ENCODE measurements at places on chromosomes 16 and 17.

DNA sequence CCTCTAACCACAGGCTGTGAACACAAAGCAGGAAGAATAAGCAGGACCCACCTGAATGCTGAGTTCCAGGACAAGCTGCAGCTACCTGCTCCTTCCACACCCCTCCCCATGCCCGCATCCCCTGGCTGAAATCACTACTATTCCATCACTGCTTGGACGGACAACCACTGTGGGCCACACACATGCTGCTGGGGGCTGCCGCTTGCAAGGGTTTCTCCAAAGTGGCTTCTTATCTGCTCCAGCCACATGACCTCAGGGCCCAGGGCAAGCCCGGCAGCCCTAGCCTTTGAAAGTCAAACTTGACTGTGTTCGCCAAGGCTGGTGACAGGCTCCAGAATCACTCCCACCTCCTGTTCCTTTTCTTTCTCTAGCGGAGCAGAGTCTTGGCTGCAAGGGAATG lies 18.4 kb downstream of the FA2H start:
- no peak for ATAC-seq

DNA sequence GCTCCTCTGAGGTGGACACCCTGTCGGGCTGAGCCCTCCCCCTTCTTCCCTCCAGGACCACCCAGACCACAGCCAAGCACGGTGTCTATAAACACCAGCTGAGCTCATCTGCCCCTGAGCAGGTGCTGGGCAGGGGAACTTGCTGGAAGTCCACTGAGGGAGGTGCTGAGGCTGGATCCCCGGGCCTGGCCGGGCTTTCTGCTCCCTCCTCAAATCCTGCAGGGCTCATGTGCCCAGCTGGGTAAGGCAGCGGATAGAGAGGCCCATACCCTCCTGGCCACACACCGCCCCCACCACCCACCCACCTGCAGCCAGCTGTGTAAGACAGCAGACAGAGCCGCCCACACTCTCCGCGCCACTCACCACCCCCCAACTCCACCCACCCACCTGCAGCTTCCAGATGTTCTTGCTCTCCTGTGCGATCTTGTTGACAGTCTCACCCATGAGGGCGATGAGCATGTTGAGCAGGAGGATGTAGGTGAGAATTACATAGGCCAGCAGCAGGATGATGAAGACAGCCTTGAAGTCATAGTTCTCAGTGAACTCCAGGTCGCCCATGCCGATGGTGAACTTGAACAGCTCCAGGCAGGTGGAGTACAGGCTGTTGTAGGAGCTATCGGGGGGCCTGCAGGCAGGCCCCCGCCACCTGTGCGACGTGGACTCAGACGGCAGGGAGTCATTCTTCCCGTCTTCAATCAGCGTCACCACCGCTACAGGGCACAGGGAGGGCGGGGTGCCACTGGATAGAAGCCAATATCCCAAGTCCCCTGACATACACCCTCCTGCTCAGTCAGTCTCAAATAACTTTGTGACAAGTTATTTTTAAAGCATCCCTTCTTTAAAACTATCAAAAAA lies 15.9 kb upstream of the TRPV3 start:
- ATAC-seq, result no peak

- ATAC-seq, result no peak
These were observed 4.3 kb downstream of the MT1H start for GRCh38 chr16:56673921-56674320.

- no peak for ATAC-seq
These were observed 16.0 kb upstream of the LRRC75A start for GRCh38 chr17:16507918-16508533.

- ATAC-seq, result no peak
These were observed 547 bp downstream of the PLCD3 start for GRCh38 chr17:45131616-45132319.

DNA sequence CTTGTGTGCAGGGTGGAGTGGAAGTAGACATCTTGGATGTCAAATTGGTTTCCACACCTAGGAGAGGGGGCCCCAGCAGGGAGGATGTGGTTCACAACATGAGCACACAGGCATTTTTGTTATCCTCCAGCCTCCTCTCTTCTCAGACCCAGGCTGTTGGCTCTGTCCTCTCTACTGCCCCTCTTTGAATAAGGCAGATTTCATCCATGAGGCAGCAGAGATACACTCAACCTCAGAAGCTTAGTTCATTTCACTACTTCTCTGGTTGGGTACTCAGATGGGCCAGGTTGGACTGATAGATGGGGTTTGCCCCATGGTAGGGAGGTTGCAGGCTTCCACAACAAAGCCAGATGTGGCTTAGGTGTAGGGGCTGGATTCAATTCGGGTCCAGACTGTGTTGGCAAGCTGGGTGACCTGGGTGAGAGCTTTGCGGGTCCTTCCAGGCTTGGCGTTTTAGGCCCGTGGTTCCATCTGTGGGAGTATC lies 22.2 kb upstream of the NFATC3 start:
- no peak for ATAC-seq

DNA sequence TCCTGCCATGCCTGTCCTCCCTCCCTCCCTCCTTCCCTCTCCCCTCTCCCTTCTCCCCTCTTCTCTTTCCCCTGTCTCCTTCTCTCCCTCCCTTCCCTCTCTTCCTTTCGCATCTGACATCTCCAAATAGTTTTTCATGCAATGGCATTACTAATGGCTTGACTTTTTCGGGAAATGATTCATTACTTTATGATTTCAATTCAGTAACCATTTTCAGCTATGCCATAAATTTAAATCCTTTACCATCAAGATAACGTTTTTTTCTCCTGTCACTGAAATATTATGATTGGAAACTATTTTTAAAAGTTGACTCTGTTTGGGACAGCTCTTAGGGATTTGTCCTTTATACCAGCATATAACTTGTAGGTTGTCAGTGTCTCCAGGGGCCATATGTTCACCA lies 201.0 kb downstream of the WWOX start:
- ATAC-seq, result no peak

DNA sequence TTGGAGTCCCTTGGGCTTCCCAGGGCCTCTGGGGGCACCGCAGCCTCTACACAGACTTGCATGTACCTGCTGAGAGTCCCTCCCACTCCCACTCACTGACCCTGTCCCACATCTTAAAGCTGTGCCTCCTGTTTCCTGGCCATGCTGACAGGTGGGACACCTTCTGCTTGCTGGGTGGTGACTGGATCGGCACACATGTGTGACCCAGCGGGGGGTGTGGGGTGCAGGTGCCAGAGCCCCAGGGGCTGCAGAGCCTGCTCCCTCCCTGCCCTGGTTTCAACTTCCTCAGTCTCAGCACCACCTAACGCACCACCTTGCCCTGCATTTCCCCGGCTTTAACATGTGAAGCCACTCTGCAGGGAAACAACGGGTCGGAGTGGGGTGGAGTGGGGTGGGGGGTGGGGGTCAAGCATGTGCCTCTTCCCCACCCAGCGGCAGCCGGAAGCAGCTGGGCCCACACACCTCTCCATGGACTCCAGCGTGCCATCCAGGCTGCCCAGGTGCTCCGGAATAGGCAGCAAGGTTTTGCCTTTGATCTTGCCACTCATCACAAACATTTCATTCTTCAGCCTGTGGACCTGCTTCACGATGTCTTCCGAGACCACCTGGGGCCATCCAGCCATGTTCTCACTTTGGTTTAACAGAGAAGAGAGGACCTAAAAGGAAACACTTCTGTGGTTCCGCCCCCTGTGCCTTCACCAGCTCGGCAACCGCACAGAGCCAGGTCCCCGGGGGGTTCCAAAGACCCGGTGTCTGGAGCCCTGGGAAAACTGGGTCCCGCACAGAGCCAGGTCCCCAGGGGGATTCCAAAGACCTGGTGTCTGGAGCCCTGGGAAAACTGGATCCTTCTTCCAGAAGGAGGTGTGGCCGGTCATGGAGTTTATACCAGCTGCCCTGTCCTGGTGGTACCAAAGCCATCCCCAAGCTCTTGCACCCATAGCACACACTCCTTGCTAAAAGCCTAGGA lies 4.7 kb downstream of the DNAH17 start:
- no peak for ATAC-seq

DNA sequence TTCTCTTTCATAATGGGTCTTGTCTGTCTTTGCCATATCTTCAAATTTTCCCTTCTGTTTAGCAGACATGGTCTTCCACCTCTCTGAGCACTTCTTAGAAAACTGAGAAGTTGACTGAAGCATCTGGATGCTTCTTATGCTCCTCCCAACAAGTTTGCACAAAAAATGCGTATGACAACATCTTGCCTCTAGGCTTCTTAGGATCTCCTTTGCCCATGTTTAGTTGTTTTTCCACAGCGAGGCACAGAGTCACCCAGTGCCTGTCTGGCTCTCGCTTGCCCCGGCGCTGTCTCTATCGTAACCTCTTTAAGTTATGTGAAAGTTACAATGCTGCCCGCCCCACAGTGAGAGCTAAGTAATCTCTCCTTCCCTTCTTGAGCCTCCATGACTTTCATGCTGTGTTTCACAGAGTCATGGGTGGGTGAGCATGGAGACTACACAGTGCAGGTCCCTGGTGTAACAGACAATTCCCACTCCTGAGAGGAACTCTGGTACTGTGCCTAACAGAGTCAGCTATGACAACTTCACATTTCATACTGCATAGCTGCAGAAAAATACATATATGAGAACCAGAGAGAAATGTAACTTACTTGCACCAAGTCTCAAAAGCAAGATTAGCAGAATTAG lies 195.4 kb downstream of the AATF start:
- ATAC-seq, result no peak

DNA sequence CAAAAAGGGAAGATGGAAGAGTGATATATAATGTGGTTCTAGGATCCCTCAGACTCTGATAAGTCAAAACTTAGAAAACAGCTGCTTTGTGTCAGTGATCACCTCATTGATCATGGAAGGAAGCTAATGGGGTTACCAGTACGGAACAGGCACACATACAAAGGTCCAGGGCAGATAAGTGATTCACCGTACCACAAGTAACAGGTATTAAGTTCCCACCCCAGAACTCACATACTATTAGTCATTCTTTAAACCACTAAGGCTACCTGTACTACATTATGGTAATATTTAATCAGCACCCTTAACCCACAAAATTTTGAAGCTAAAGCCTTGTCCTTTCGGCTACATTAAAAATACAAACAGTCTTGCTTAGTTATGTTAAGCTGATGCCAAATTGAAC lies 17.4 kb downstream of the RNF43 start:
- no peak for ATAC-seq

DNA sequence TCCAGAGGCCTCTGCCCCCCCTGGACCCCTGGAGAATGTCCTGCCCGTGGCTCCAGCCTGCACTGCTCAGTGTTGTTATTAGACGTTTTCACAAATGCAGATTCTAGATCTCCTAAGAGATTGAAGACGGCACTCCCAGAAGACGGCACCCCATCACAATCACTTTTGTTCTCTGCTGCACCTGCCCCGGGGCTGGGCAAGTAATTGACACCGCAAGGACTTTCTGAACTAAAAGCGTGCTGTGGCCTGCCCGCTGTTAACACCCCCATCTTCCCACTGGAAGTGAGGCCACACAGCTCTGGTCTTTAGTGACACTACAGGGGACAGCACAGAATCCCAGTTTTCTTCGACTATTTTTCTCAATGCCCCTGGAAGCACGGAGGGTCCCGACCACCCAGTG lies 256.9 kb downstream of the ENGASE start:
- no peak for ATAC-seq

- ATAC-seq, result no peak
These were observed 383.0 kb downstream of the PMP22 start for GRCh38 chr17:14882131-14882530.

DNA sequence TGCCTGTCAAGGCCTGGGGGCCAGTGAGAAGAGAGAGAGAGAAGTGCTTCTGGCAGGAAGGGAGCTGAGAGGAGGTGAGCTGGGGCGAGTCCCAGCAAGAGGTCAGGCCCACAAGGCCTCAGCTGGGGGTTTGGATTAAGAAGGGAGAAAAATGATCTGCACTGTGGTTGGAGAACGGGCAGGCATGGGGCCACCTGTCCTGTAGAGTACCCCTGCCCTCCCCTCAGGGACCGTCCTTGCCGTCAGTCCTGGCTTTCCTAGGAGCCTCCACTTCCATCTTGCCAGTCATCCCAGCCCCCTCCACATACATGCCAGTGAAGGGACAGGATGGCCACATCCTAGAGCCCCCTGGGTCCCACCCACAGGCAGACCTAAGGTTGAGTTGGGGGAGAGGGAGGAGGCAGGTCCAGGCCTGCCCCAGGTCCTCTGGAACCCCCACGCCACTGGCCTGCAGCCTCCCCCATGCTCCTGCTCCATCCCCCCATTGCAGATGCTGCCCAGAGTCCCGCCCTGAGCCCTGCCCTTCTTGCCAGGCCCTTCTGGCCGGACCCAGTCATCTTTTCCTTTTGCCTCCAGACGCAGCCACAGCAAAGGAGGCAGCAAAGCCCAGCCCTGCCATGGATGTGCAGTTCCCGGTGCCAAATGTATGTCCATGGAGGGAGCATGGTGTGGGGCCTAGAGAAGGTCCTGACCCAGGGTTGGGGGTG lies 18.9 kb downstream of the KATNB1 start:
- no peak for ATAC-seq

- no peak for ATAC-seq
These were observed 85.5 kb upstream of the CDYL2 start for GRCh38 chr16:80889779-80890359.

DNA sequence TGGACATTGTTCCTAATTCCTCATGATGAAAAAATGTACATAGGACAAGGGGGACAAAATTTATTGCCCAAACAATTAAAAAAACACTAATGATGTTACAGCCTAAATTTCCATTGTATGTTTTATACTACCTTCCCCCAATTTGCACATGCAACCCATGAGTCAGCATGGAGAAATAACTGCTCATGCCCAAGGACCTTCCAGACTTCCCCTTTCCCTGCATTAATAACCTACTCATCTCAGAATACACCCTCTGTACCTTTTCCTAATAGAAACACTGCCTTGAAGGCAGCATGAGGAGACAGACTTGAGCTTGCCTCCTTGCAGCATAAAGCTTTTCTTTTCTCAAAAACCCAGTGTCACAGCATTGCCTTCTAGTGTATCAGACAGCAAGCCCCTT lies 2402.8 kb downstream of the TP53TG3F start:
- no peak for ATAC-seq

DNA sequence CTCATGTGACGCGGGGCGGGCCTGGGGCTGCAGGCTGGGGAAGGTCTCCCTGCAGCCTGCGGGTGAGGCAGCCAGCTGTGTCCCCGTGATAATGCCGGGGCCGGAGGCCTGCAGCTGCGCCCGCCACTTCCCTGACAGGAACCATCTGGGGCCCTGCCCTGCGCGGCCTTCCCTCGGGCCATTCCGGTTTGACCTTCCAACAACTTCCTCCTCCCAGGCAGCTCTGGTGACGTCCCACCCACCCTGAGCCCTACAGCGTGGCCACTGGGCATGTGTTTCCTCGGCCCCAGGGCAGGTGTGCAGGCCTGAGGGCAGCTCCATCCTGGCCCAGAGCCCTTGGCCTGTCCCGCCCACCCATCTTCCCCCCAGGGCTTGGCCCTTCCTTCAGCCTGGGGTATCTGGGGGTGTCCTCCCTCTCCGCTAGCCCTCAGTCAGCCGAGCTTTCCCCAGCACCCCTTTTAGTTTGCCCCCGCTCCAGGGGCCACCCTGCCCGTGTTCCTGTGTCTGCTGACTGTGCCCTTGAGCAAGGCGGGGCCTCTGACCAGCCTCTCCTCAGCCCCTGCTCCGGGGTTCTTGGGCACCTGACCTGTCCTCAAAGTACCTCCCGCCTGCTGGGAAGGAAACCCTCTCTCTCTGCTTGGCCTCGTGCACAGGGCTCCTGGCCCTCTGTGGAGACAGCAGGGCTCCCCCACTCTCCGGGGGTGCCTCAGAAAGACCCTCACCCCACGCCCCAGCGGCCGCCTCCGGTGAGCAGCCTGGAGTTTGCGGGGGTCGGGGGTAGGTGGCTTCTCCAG lies at the start of gene CBFA2T3:
CBFA2T3 (minus strand) TSS at position 190 of the 794 bp plus-strand sequence. CDS start 400 bp downstream, outside the sequence.
- no peak for ATAC-seq

- no peak for ATAC-seq
These were observed 231.2 kb downstream of the FOXL1 start for GRCh38 chr16:86809458-86809955.

GRCh38 chr17:4073983-4074830 lies 68.6 kb downstream of the ZZEF1 start:
- peak; percentile 43 for ATAC-seq

- ATAC-seq, result no peak
These were observed 188.0 kb downstream of the CDH11 start for GRCh38 chr16:64933885-64934284.
